Upper lobe of left lung (tissue), 6 donors: ENCODE measurements at places on chromosomes 6 and 20.

DNA sequence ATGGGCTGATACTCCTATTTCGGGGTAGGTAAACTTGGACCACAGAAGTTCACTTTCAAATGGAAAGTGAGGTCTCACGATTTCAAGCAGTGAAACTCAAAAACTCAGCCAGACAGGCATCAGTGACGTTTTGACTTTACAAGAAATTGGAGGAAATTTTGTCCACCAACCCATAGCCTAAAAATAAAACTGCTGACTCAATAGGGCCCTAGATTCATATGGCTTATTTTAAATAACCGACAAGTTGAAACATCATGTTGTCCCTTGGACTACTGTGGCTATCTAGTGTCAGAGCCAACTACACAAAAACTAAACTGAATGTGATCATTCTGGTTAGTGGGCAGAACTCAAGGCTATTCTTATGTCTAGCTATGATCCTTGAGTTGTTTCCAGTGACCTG lies 486.3 kb downstream of the GRIK2 start:
- no peak for DNase-seq

- DNase-seq: peak; percentile 49
Measured at GRCh38 chr6:32622545-32623401, 14.4 kb upstream of the HLA-DQA1 start.

GRCh38 chr20:10735195-10735949 lies 61.6 kb upstream of the JAG1 start:
- DNase-seq: no peak

- no peak for DNase-seq
Measured at GRCh38 chr20:3783068-3783489, 1.8 kb upstream of the SPEF1 start.

GRCh38 chr20:3759316-3759823 lies 8.2 kb downstream of the ADISSP start:
- DNase-seq: no peak

GRCh38 chr20:6685181-6685582 lies 82.3 kb upstream of the BMP2 start:
- no peak for DNase-seq

GRCh38 chr20:25273541-25274358 lies 25.9 kb downstream of the PYGB start:
- no peak for DNase-seq

- DNase-seq: no peak
Measured at GRCh38 chr20:40714109-40714508, 25.1 kb upstream of the MAFB start.

- no peak for DNase-seq
Measured at GRCh38 chr6:155090166-155090565, 95.1 kb downstream of the TIAM2 start.

- DNase-seq: no peak
Measured at GRCh38 chr6:47238456-47238995, 71.2 kb downstream of the TNFRSF21 start.

DNA sequence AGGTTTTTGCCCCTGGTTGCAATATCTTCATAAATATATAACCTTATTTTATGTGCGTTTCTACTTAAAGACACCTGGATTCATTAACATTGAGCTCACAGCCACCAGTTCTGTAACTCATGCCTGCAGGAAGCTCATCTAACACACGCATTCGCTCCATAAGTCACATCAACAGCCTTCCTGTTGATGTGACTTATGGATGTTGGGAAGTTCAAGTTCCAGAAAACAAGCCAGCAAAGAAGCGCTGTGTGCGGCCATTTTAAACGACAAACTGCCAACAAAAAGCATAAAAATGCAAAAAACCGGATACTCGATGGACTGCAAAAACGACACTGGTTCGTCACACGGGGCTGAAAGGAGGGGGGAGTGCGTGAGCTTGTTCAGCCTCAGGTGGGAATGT lies 77.9 kb upstream of the NFATC2 start:
- no peak for DNase-seq

DNA sequence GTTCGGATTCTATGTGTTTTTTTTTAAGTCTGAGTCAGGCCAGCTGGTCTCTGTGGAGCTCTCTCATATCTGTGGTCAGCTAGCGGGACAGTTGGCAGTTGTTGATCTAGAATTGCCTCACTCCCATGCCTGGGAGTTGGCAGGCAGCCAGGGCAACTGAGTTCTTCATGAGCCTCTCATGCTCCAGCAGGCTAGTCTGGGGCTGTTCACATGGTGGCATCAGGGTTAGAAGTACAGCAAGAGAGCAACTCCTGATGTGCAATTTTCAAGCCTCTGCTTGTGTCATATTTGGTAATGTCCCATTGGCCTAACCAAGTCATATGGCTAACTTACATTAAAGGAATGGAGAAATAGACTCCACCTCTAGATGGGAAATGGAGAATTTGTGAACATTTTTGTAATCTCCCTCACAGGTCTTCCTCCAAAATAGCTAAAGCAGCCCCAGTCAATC lies 6.7 kb upstream of the IFT52 start:
- DNase-seq: no peak

GRCh38 chr6:137910424-137910834 lies 43.4 kb downstream of the TNFAIP3 start:
- DNase-seq: no peak

- DNase-seq: peak; percentile 52
Measured at GRCh38 chr6:35543459-35544193, 30.9 kb upstream of the TULP1 start.

GRCh38 chr6:134937426-134937825 lies 12.5 kb downstream of the ALDH8A1 start:
- no peak for DNase-seq

- DNase-seq: no peak
Measured at GRCh38 chr20:9981829-9982228, 53.0 kb upstream of the ANKEF1 start.

GRCh38 chr20:32116079-32116521 lies 6.6 kb downstream of the TM9SF4 start:
- DNase-seq: no peak

- no peak for DNase-seq
Measured at GRCh38 chr20:22924949-22925612, 110.0 kb upstream of the SSTR4 start.

DNA sequence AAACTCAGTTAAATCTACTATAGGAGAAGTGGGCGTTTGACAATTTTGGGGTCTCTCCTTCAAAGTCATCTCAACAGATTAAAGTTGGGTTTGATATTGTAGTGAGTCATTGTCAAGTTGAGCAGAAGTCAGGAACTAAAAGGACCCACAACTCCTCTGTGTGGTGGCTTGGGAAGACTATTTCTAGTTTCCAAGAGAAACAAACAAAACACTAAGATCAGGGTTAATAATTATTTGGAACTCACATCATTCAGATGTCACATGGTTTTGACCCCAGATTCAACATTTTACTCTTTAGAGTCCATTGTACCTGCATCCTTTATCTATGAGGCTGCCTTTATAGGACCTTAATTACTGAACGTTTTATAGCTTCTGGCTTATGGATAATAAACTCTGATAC lies 45.3 kb upstream of the TINAG start:
- no peak for DNase-seq

- no peak for DNase-seq
Measured at GRCh38 chr6:147564556-147564955, 56.1 kb downstream of the SAMD5 start.

- no peak for DNase-seq
Measured at GRCh38 chr6:123928529-123928928, 124.9 kb downstream of the NKAIN2 start.

GRCh38 chr6:157323255-157323965 lies at the start of gene TMEM242:
TSS of gene TMEM242 (minus strand) at chr6:157323519. CDS start at chr6:157323499, 20 bp downstream.
- peak; percentile 92 for DNase-seq

DNA sequence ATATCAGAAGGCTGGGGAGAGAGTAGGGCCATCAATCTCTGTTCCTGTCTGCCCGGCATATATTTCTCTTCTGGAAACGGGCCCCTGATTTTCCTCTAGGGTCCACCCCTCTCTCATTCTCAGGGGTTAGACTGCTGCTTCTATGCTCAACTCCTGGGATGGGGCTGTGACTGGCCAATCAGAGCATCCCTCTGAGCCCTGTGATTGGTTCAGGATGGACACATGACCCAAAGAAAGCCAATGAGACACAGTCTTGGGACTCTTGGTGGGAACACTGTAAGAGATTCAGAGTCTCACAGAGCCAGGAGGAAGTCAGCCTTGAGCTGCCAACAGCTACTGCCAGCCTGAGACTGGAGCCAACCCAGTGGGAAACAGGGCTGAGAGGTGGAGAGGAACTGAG lies 31.0 kb upstream of the KCNB1 start:
- no peak for DNase-seq

DNA sequence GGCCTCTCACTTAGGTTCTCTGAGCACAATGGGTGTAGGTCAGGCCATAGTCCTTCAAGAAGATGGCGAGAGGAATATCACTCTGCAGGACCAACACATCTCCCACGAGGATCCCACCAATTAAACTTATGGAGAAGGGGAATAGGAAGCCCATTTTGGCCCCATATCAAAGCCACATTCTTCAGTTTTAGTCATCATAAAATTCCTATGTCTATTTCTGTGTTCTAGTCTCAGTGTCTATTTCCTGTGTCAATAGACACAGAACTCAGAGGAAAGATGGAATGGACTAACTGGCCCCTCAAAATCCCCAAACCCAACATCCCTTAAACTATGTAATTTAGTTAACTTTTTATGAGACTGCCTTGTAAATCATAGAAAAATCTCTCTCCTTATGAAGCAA lies 216.8 kb downstream of the HACE1 start:
- no peak for DNase-seq

DNA sequence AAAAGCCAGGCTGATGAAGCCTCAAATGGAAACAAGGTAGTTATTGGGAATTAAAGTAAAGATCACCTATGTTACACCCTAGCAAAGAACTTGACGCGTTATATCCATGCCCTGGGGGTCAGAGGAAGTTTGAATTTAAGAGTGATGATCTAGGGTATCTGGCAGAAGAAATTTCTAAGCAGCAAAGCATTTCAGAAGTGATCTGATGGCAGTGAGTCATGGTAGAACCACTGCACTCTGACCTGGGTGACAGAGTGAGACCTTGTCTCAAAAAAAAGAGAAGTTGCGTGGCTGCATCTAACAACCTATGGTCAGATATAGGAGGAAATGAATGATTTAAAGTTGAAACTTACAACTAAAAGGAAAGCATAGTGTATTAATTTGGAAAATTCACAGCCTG lies 45.2 kb downstream of the SCP2D1 start:
- no peak for DNase-seq

DNA sequence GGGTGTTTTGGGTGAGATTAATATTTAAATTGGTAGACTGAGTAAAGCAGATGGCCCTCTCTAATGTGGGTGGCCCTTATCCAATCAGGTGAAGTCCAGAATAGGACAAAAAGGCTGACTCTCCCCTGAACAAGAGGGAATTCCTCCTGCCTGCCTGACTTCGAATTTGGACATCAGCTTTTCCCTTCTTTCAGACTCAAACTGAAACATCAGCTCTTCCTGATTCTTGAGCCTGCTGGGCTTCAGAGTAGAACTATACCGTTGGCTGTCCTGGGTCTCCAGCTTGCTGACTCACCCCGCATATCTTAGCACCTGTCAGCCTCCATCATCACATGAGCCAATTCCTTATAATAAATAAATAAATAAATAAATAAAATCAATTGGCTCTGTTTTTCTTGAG lies 15.0 kb upstream of the TGM6 start:
- DNase-seq: no peak

DNA sequence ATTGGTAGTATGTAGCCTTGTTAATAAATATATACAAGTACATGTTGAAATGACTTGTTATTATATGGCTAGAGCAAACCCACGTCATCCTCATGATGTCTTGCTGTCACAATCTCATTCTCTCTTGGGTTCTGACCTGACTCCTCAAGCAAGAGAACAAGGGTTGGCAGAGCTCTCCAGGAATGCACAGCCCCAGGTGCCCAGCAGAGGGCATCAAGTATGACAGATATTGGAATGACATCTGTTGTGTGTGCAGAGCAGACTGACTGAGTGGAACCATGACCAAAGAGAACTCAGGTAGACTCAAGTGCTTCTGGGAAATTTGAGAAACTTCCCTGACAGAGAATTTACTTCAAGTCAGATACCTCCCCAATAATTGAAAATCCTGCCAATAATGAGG lies 90.6 kb downstream of the PAX1 start:
- no peak for DNase-seq

DNA sequence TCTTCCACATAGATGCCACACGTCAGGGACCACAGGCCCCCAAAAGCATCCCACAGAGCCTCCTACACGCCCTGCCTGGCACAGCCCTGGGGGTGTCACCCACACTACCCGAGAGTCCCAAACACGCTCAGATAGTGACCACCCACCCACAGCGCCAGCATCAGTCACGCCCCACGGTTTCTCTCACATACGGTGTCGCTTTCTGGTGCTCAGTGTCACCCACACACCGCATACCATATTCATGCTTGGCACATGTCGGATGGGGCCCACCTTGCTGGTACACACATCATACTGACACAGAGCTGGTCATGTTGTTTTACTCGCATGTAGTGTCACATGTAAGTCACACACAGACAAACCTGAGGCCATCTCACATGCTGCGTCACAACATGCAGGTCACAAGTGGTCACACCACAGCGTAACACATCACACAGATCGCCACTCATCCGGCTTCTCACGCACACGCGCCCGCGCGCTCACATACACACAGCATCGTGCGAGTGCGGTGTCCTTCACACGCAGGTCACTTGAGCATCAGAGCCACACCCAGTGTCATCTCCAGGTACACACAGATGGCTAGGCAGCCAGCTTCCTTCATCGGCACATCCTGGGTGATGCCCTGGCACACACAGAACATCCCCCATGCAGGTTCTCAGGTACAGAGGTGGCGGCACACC lies 3.4 kb downstream of the TEAD3 start:
- no peak for DNase-seq

DNA sequence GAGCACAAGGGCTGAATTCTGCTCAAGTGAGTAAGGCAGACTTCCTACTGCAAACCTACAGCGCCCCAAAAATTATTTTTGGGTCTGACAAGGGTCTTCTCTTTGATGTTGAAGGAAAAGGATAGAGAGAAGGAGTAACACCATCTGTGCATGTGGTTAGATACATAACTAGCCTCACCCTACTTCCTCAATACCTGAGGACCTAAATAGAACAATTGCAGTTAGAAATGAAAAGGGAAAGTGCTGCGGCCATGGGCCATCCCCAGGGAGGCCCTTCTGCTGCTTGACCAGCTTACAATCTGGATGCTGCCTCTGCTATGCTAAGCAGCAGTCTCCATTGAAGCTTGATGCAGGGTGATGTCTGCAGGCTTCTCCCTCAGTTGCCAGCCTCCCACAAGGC lies 63.2 kb upstream of the ARMH2 start:
- no peak for DNase-seq

GRCh38 chr6:75748743-75749538 lies at the start of gene MYO6:
TSS of gene MYO6 (plus strand) at chr6:75749239. CDS start at chr6:75817548, 68,309 bp downstream.
- DNase-seq: peak; percentile 96

DNA sequence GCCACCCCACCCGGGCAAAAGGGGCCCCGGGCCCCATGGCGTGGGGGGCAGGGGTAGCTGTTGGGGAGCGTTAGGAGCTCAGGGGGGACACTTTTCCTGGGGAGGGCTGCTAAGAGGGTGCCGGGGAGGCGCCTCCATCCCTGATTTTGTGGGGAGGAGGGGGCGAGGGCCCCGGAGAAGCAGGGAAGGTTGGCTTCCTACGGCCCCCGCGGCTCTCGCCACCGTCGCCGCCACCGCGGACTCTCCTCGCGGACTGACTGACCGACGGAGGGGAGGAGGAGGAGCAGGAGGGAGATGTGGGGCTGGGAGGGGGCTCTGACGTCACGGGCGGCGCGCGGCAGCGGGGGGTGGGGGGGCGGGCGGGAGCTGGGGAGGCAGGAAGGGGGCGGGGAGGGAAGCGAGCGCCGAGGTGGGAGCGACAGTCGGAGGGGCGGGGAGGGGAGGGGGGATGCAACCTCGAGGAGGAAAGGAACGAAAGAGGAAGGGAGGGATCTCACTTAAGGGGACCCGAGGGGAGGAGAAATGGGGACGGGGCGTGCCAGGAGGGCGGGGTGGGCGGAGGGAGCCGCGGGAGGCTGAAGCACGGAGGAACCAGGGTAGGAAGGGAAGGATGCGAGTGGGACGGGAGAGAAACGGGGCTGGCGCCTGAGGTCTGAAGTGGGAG lies 5.1 kb downstream of the GABBR1 start:
- DNase-seq: peak; percentile 58
